ENCODE measurements at places on chromosomes 11 and 22.

GRCh38 chr11:34194576-34195335, 89.3 kb downstream of the NAT10 start:
- DNase-seq = no peak

GRCh38 chr22:17769013-17769715, 5.1 kb downstream of the BID start:
- DNase-seq = no peak

GRCh38 chr11:134527382-134528243, 115.6 kb upstream of the B3GAT1 start:
- DNase-seq = no peak

DNA sequence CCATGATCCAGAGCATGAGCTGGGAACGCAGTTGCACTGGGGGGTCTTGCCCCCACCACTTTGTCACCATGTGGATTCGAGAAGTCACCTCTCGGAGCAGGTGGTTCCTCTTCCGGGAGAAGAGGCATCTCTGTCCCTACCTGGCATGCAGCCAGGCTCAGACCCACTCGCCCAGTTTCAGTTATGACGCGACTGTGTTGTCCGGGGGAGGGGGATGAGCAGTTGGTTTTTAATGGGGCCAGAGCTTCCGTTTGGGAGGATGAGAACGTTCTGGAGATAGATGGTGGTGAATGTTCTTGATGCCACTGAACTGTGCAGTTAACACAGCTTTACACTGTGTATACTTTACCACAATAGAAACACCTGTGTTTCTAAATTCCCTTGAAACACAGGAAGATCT, 41.5 kb downstream of the DHCR7 start:
- no peak for DNase-seq

GRCh38 chr11:73333640-73334383, 25.7 kb downstream of the ARHGEF17 start:
- DNase-seq = no peak

GRCh38 chr11:13354335-13354734, 76.7 kb downstream of the BMAL1 start:
- no peak for DNase-seq

- no peak for DNase-seq
Measured at GRCh38 chr11:69892237-69892985, 73.2 kb upstream of the FGF3 start.

GRCh38 chr11:36034551-36035331, 90.9 kb downstream of the LDLRAD3 start:
- no peak for DNase-seq

- no peak for DNase-seq
Measured at GRCh38 chr11:117989351-117990102, 3.3 kb downstream of the IL10RA start.

DNA sequence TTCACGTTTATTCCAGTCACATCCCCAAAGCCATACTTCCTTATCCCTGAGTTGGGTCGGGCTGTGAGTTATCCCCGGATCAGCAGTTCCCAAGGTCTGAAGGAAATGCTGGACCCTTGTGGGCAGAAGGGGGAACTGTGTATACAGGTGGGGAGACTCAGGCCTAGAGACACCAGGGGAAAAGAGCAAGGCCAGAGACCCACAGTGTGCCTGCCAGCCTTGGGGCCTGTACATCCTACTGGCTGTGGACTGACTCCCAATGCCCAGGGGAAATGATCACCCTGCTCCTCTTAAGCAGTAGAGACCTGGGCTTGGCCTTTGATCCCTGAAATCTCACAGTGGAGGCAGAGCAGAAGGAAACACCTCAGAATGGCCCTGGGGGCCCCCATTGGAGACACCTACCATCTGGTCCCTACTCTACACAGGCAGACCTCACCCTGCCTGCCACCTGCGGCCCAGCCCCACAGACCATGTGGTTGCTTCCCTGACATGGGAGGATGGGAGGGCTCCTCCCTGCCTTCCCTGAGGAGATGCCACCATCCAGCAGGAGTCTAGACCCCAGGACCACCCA, 1.3 kb downstream of the SELENOM start:
- no peak for DNase-seq

DNA sequence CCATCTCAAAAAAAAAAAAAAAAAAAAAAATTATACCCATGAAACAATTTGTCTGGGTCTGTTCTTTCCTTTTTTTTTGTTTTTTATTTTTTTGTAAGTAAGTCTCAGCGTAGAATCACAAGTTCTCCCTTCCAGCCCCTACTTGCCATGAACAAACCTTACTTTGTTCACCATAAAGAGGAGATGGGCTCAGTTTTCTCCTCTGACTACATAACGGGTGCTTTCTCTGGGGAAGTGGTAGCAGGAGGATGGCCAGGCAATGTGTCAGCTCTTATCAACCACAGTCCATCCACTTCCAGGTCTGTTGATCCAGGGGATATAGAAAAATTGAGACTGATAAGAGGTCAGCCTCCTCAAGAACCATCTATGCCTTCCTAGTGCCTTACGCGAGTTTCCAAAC, 11.0 kb downstream of the ASCC2 start:
- no peak for DNase-seq

- no peak for DNase-seq
Measured at GRCh38 chr11:61985869-61986268, 18.4 kb upstream of the FTH1 start.

- DNase-seq = no peak
Measured at GRCh38 chr11:67983951-67984350, 19.9 kb downstream of the UNC93B1 start.

GRCh38 chr11:121561240-121561639, 108.5 kb upstream of the SORL1-AS1 start:
- no peak for DNase-seq

GRCh38 chr11:9664276-9665171, 647 bp downstream of the SWAP70 start:
- DNase-seq = no peak

DNA sequence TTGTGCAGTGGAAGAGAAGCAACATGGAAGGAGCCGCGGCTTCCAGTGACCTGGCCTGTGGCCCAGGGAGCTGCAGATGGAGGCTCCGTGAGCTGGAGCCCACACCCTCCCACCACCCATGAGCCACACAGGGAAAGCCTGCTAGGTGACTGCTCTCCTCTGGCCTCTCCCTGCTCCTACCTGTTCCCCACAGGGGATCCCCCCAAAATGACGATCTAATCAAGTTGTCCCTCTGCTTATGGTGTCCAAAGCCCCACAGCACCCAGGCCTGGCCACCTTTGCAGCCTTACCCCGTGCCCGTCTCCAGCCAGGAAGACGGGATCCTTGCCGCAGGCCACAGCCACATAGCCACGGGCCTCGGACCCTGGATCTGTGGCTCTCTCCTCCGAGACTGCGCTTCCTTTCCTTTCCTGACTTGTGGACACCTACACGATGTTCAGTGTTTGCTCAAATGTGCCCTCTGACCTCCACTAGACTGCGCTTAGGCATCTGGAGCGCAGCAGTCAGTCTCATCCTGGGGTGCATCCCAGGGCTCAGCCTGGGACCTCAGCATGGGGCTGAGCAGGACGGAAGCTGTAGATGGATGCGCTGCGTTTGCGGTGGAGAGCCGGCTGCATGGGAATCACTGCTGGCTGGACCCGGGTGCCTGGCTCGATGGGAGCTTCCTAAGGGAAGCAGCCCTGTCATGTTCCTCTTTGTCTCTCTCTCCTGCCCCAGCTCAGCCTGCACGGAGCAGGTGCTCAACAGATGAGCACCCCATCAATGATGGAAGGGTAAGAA, 133.3 kb downstream of the ST3GAL4 start:
- no peak for DNase-seq

- no peak for DNase-seq
Measured at GRCh38 chr11:73218106-73218829, at the start of gene P2RY2. P2RY2 (plus strand) TSS chr11:73218281; CDS start chr11:73234160, 15,879 bp downstream.

DNA sequence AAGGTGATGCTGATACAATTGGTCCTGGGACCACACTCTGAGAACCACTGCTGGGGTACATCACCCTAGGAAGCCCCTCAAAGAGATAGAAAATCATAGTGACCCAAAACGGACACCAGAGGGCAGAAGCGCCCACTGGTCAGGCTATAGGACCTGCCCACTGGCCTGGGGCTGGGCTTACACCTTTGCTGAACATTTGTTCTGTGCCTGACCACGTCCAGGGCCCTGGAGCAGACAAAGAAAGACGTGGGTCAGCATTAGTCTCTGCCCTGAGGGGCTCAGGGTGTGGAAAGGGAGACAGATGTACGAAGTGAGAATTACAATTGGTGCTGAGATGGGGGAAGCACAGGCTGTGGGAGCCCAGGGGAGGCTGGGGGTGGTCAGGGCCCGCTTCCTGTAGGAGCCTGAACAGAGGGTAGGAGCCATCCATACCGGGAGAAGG, 14.4 kb upstream of the SERPINH1 start:
- DNase-seq = no peak

- no peak for DNase-seq
Measured at GRCh38 chr11:101497291-101497690, 86.5 kb downstream of the TRPC6 start.

DNA sequence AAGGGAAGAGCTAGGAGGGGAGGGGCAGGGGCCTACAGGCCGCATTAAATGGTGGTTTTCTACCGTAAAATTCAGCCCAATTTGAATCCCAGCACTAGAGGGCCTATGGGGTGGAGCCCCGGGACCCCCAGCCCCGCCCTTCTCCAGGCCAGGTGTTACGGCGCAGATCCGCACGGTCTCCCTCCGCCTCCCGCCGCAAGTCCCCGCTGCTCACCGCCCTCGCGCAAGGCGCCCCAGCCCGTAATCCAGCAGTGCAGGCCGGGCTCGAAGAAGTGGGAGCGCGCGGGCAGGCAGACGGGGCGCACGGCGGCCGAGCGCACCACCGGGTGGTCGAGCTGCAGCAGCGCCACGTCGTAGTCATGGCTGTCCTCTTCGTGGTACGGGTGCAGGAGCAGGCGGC, 17.3 kb downstream of the KCTD17 start:
- DNase-seq = no peak

DNA sequence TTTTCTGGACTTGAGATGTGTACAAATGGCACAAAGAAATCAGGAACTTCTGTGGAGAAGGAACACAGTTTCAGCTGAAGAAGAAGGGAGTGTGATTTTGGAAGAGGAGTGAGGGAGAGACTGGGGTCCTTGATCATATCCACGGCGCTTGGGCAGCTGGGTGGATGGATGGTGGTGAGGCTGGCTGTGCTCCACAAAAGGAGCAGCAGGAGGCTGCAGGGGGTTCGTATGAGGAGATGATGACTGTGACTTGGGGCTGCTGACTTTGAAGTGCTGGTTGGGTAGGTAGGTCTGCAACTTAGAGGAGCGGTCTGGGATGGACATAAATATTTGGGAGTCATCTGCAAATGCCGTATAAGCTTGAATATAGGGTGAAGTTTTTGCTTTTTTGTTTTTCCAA, 1.3 kb upstream of the DCHS1 start:
- no peak for DNase-seq

DNA sequence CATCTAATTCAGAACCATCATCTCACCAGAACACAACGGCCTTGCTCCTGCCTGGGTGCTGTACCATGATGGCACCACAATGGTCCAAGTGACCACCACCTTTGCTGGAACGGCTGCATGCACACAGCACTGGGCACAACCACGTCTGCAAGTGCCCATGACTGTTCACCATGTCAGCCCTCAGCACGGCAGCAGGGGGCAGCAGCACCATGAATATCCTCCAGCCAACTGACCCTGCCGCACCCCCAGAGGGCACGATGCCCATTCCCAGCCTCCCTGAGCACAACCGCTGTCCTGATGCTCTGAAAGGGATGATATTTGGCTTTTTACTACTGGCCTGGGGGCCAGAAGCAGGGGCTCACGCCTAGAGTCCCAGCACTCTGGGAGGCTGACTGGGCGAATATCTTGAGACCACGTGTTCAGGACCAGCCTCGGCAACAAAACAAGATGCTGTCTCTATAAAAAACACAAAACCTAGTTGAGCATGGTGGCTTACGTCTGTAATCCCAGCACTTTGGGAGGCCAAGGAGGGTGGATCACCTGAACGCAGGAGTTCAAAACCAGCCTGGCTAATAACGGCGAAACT, 25.7 kb downstream of the DRD4 start:
- DNase-seq = no peak

DNA sequence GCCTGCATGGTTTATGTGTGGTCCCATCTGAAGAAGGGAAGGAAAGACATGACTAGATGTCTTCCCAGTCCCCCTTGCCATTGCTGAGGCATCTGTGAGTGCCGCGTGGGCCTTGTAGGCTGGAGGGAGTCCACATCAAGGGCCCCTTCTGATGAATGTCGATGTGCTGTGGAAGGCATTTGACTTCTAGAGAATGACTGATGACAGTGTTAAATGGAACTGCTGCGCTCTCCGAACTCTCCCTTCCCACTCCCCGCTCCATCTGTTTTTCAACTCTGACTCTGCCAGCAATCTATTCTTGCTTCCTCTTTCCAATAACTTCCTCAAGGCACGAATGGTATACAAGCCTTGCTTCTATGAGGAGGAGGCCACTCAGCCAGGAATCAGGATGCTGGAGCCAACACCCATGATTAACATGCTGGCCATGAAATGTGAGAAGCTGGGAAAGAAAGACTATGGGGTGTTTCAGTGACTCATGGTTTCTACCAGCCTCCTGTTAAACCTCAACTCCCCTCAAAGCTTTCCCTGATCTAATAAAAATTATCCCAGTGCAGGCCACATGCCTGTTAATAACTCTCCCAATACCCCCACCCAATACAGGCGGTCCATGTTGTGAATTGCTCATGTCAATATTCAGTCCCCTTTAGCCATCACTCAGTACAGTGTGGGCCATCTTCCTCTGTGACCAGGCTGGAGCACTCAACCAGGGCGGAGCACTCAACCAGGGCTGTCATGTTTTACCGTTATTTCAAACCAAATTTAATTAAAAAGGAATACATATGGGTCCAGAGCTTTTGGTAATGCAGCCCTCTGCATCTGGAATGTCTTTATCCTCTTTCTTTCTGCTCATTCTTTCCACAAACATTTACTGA, 46.4 kb upstream of the TBCEL start:
- no peak for DNase-seq

GRCh38 chr11:127490896-127491295, 490.3 kb upstream of the KIRREL3 start:
- no peak for DNase-seq

GRCh38 chr22:23218053-23218866, 38.0 kb downstream of the BCR start:
- no peak for DNase-seq

DNA sequence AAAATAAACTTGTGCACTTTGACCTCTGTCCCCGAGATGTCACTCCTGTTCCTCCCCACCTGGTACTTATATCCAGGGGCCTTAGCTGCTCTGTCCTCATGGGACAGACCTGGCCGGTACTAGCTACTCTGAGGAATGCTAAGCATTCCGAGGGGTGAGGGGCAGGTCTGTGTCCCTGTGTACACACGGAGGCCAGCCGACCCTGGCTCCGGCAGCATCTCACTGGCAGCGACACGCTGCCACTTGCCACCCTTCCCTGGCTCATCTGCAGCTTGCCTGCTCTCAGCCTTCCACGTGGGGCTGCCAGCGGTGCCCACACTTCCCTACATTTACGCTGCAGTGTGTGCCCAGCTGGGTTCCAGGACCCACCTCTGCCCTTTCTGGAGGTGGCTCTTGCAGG, 21.6 kb upstream of the TEF start:
- no peak for DNase-seq

Measured in activated gamma-delta T cell treated with anti-CD3 and anti-CD28 coated beads, Interleukin-2, amount 50 U/mL, for 16 hours (primary cell).